ENCODE measurements at places on chromosomes 2 and 18.

DNA sequence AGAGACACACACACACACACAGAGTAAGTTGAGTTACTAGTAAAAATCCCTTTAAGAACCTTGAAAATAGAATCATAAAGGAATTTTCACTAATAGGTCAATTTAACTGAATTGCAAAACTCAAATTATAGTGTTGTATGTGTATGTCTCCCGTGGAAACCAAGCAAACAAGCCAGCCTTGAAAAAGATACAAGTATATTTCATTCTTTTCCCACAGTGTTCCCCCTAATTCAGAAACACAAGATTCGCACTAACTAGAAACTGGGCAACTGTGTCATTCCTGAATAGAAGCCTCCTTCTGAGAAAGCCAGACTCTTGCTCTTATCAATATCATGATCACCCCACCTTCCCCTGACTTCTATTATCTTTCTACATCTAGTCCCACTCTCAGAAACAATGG is 229.5 kb downstream of the PIEZO2 start:
- DNase-seq, result no peak

GRCh38 chr2:170344663-170345346 is 166.9 kb downstream of the MYO3B start:
- DNase-seq, result no peak

DNA sequence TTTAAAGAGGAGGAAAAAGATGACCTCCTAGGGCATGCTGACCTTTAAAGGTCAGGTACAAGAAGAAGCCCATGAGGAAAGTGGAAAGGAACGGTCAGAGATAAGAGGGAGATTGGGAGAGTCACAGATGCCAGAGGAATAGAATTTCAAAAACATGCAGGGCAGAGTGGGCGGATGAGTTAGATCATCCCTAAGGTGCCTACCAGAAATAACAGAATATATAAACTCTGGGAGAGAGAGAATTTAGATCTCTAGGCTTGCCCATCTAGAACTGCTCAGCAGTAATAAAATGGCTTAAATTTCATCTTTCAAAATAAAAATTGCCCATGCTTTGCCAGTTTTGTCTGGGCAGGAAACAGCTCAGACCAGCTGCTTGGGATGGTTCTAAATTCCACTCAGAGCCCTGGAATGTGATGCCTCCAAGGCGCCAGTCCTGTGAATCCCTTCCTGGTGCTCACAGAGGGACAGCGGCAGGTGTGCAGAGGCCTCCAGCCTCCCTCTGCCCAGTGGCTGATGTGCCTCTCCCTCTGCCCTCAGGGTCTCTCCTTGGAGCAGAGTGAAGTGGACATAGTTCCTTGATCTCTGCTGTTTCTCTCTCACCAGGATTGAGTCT is 130.9 kb downstream of the ANTXR1 start:
- DNase-seq, result no peak

GRCh38 chr18:80233201-80233835 is 14.0 kb downstream of the PARD6G start:
- no peak for DNase-seq

DNA sequence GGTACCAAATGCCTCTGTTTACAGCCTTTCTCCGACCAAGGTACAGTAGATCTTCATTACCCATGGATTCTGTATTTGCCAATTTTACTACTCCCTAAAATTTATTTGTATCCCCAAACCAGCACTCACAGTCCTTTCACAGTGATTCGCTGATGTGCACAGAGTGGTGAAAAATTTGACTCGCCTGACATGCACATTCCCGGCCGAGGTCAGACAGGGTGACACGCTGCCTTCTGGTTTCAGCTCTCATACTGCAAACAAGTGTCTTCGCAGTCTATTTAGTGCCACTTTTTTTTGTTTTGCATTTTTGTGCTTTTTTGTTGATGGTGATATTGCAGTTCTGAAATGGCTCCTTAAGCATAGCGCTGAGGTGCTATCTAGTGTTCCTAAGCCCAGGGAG is 71.0 kb downstream of the MAPK4 start:
- DNase-seq, result no peak

DNA sequence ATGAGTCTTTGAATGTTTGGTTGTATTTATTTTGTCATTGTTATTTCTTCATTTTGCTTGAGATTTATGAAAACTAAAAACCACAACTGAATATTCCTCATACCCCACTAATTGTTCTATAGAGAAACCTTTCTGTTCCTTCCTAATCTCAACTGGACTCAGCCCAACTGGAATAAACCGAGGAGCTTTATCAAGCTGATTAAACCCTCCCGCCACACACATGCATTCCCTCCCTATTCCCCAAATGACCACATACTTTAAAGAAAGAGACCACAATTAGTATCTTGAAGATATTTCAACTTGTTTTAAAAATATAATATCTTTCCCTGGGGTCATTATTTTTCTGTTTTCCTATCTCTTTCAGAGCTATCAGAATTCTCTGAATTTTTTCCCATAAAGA is 107.5 kb downstream of the OSR1 start:
- DNase-seq, result no peak

GRCh38 chr2:75211266-75211770 is 12.0 kb upstream of the TACR1 start:
- DNase-seq, result no peak

DNA sequence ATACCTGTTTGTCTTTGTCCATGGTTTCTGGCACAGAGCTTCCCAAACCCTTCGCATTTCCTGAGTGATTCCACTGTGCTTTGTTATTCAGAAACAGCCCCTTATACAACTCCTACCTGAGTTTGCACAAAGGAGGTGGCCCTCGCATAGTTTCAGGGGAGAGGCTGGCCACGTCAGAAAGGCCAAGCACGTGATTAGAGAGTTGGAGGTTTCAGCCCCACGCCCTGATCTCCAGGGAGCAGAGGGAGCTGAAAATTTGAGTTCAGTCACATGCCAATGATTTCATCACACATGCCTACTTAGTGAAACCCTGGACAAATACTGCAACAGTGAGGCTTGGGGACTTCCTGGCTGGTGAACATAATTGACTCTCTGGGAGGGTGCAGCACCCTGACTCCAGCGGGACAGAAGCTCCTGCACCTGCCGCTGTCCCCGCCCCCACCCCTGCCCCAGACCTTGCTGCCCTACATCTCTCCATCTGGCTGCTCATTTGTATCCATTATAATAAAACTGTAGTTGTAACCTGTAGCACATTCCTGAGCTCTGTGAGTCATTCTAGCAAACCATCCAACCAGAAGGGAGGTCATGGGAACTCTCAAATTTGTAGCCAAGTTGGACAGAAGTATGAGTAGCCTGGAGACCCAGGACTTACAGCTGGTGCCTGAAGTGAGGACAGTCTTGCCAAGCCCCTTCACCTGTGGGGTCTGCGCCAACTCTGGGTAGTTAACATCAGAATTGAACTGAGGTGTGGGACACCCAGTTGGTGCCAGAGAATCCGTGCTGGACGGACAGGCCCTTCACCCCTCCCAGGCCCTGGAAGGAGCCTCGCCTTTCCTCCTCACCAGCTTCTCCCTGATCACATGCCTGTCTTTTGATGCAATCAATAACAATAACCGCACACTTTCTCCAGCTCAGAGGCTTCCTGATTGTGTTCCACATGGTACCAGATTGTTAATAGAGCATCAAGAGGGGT is 224.3 kb downstream of the ANAPC1 start:
- DNase-seq, result no peak

DNA sequence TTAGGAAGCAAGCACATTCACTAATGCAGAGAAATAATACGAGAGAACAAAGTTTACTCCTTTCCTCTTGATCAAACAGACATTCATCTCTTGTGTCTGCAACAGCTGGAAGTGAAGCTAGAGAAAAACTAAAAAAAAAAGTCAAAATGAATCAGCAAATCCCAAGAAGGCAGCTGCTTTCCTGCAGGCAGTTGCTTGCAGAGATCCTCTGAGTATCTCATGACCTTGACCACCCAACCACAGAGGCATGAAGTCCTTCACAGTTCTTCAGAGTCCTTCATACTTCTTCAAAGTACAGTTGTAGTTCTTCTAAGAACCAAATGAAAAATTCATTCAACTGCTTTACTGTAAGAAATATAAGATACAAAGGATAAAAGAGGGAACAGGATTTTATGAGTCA is 97.2 kb upstream of the ACVR1C start:
- DNase-seq, result no peak

- DNase-seq, result peak; percentile 19
Observed at GRCh38 chr2:16666449-16666801, 791 bp upstream of the CYRIA start.

GRCh38 chr2:198763793-198764192 is 693.9 kb downstream of the SATB2 start:
- DNase-seq, result no peak

Data from activated T-cell treated with anti-CD3 and anti-CD28 coated beads, Interleukin-2, amount 50 U/mL, for 1 hour (primary cell).